ENCODE measurements at places on chromosomes 7 and 10.

- no peak for DNase-seq
Observed at GRCh38 chr10:72503241-72503640, 122.6 kb downstream of the MICU1 start.

DNA sequence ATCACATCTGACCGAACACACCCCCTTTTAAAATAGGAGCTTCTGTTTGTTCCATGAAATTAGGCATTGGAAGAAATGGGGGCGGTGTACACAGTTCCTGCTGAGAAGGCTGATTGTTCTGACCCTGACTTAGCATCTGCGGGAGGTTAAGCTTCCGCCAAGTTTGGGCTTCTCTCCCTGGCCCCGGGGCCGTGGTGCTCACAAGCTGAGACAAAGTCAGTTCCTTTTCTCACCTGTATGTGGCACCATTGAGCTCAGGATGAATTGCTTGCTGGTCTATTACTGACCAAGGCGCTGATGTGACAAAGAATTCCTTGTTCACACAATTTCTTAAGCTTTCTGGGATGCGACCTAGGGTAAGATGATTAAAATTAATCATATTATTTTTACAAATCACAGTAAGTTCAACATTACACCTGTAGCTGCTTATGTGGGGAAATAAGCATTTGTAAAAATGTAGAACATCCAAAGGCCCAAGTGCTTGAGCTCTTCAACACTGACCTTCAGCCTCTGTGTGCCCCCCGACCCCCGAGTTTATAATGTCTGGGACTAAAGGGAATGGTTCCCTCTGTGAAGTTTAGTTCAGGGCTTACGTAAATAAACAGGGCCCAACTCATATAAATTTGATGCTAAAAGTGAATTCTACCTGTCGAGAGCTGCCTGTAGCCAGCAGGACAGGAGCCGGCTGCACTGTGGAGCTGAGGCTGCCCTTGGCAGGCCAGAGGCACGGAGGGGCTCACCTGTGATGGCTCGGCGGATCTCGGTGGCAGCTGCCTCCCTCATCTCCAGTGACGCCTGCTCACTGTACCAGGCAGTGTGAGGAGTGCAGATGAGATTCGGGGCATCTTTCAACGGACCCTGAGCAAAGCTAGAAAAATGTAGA lies 50.8 kb downstream of the ZRANB1 start:
- DNase-seq: peak; percentile 86

GRCh38 chr7:44075296-44076075 lies 6.8 kb downstream of the POLM start:
- no peak for DNase-seq

- DNase-seq: no peak
Observed at GRCh38 chr7:27640884-27641574, 21.7 kb downstream of the HIBADH start.
